ENCODE measurements at places on chromosomes 13 and 19. TPM values are rescaled to one million over a fixed set of nuclear protein-coding genes. Genes with fewer than 3 reads are reported as not detected.

GRCh38 chr13:29456419-29456818, 139.1 kb downstream of the SLC7A1 start:
- no peaks in the 10 kb centered on the region for H3K27me3 ChIP-seq
- no peak overlapping the region for H3K27ac ChIP-seq
- H3K4me3 ChIP-seq, result no peak overlapping the region
- no peaks in the 10 kb centered on the region for H3K36me3 ChIP-seq
- H3K4me1 ChIP-seq, result no peaks in the 10 kb centered on the region

- H3K4me3 ChIP-seq, result peak overlapping the region; percentile 84
- DNase-seq, result peak; percentile 52
- H3K27me3 ChIP-seq, result no peaks in the 10 kb centered on the region
- peaks cover 48% of the 10 kb centered on the region for H3K4me1 ChIP-seq
- 0 out of 2 replicates have a peak, but pooled peaks cover 3% of the 10 kb centered on the region for H3K36me3 ChIP-seq
These were observed 3.0 kb downstream of the LATS2 start for GRCh38 chr13:21058361-21058760.

GRCh38 chr13:64428196-64428595, 2801.9 kb downstream of the PCDH9 start:
- H3K27me3 ChIP-seq, result no peaks in the 10 kb centered on the region
- no peaks in the 10 kb centered on the region for H3K4me1 ChIP-seq
- H3K36me3 ChIP-seq, result no peaks in the 10 kb centered on the region
- H3K27ac ChIP-seq, result no peak overlapping the region
- H3K4me3 ChIP-seq, result no peak overlapping the region

DNA sequence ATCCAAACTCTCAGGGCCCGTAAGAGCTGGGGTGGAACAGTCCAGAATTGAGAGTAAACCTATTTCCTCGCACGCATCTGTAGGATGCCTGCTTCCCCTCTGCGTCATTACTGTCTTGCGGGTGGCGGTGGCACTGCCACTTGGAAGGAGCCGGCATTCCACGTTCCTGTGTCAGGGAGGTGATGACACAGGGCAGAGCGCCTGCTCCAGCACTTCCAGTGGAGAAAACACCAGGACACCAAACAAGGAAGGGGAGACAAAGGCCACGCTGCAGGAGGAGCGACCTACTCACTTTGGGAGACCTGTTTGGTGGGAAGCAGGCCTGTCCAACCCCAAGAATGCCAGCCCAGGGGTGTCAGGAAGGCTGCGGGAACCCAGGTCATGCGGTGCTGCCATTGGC, 37.1 kb downstream of the PBX4 start:
- H3K4me1 ChIP-seq, result no peaks in the 10 kb centered on the region
- no peaks in the 10 kb centered on the region for H3K36me3 ChIP-seq
- H3K27ac ChIP-seq, result no peak overlapping the region
- H3K4me3 ChIP-seq, result no peak overlapping the region

DNA sequence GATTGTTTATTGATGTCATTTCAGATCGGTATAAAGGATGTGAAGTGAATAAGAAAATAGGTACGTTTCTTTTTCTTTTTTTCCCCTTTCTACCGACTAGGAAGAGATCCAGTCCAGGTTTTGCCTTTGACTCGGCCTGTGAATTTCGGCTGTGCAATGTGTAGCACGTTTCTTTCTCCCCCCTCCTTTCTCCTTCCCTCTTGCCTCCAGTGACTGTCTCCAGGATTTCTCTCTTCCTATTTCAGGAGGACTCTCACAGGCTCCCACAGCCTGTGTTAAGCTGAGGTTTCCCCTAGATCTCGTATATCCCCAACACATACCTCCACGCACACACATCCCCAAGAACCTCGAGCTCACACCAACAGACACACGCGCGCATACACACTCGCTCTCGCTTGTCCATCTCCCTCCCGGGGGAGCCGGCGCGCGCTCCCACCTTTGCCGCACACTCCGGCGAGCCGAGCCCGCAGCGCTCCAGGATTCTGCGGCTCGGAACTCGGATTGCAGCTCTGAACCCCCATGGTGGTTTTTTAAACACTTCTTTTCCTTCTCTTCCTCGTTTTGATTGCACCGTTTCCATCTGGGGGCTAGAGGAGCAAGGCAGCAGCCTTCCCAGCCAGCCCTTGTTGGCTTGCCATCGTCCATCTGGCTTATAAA, at the start of gene GPC6:
Gene GPC6 (plus strand): TSS at position 185 of the 657 bp plus-strand sequence.
- H3K36me3 ChIP-seq, result no peaks in the 10 kb centered on the region
- H3K27ac ChIP-seq, result no peak within 1 kb of the TSS
- DNase-seq, result peak; percentile 88
- H3K27me3 ChIP-seq, result peaks cover 13% of the 10 kb centered on the region
- peaks cover 37% of the 10 kb centered on the region for H3K4me1 ChIP-seq
- peak within 1 kb of the TSS; percentile 62 for H3K4me3 ChIP-seq

DNA sequence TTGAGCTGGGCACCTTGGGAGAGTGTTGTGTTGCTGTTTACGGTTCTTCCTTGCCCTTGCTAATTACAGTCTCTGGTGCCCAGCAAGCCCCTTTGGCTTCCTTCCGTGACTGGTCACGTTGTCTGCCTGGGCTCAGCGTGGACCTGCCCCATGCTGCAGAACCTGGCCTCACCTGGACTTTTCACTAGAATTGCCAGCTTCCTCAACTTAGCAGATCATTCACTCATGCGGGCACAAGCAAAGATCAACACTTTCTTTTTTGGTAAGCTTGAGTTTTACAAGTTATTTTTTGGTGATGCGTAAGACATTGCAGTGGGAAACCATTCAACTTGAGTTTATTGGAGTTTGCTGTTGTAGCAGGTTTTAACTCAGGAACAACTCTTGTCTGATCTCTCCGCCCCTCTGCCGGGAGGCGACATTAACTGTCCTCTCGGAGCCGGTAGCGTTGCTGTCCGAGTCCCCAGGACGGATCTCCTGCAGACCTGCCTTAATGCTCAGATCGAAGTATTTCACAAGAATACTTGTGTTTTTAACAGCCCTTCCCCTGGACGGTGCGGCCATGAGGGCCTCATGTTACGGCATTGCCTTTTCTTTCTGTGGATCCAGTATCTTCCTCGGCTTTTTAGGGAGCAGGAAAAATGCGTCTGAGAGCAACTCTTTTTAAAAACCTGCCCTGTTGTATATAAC, 15.7 kb upstream of the TEX29 start:
- H3K4me3 ChIP-seq, result no peak overlapping the region
- no peaks in the 10 kb centered on the region for H3K27me3 ChIP-seq
- no peak overlapping the region for H3K27ac ChIP-seq
- DNase-seq, result no peak
- H3K4me1 ChIP-seq, result no peaks in the 10 kb centered on the region
- peaks cover 20% of the 10 kb centered on the region for H3K36me3 ChIP-seq

DNA sequence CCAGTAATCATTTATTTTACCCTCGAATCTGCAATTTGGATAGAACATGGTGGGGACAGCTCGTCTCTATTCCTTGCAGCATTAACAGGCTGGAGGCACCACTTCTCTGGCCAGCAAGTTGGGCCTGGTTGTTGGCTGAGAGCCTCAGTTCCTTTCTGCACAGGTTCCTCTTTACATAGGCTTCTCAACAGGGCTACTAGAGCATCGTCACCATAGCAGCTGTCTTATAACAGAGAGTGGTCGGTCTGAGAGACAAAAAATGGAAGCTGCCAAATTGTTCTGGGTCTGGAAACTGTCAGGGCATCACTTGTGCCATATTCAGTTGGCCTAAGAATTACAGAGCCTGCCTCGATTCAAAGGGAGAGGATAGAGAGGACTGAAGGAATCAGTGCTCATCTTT, 86.7 kb downstream of the DNAJC15 start:
- H3K4me1 ChIP-seq, result no peaks in the 10 kb centered on the region
- H3K27me3 ChIP-seq, result no peaks in the 10 kb centered on the region
- no peak for DNase-seq
- no peaks in the 10 kb centered on the region for H3K36me3 ChIP-seq
- H3K27ac ChIP-seq, result no peak overlapping the region

DNA sequence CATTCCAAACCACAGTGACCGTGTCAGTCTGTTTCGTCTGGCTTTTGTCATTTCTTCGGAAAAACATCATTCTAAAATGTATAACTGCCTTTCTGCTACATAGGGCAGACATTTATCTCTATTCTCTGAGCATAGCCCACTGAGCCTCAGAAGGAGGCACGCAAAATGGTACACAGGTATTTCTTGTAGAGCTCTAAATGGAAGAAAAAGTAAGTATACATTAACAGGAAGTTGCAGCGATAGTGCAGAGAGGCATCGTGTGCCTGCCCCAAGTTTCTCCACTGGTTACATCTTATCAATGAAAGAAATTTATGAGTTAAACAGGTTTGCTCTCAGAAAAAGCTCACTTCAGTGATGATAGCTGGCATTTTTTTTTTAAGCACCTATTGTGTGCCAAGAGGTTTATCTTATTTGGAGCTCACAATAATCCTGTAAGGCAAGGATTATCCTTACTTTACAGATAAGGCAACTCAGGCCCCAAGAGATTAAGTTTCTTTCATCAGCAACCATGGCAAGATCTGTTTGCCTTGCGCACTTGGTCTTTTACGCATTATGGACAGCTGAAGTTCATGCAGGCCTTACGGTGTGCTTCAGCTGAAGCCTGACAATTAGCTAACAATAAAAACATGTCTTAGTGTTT, 1.2 kb upstream of the RCBTB2 start:
- no peak for DNase-seq
- H3K27me3 ChIP-seq, result no peaks in the 10 kb centered on the region
- peaks cover 11% of the 10 kb centered on the region for H3K4me1 ChIP-seq
- H3K36me3 ChIP-seq, result no peaks in the 10 kb centered on the region

DNA sequence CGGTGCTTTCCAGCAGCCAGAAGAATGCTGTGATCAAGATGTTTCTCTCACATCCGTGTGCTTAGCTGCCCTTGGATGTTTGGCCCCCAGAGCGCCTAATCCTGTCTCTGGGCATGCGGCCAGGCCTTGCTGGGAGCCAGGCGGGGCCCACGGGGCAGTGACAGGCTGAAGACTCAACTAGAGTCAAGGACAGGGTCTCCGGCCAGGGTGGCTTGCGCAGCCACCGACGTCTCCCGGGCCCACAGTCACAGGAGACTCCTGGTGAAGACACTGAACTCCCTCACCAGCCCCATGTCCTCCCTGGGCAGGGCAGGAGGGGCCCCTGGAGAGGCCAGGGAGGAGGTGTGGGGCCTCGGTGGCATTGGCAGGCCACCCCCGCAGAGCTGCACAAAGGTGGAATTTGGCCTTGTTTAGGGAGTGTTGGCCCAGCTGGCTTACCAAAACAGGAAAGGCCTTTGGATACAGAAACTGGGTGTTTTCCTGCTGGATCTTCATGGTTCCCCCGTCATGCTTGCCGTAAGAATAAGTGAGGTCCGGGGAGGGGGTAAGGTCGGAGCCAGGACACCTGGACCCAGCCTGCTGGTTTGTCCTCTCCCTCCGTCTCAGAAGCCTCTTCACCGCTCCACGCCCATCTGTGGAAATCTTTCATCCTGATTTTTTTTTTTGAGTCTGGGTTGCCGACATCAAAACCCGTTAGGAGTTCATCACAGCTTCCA, 10.0 kb upstream of the NDUFS7 start:
- 0 out of 2 replicates have a peak overlapping the region, but pooled peaks have one; percentile 19 for H3K27ac ChIP-seq
- no peak for DNase-seq
- H3K4me3 ChIP-seq, result no peak overlapping the region
- H3K27me3 ChIP-seq, result no peaks in the 10 kb centered on the region
- H3K36me3 ChIP-seq, result peaks cover 7% of the 10 kb centered on the region

- H3K27me3 ChIP-seq, result no peaks in the 10 kb centered on the region
- no peak overlapping the region for H3K4me3 ChIP-seq
- no peaks in the 10 kb centered on the region for H3K4me1 ChIP-seq
These were observed 1658.6 kb upstream of the MIR17HG start for GRCh38 chr13:89688918-89689317.

- H3K36me3 ChIP-seq, result no peaks in the 10 kb centered on the region
- peak overlapping the region; percentile 78 for H3K4me3 ChIP-seq
- H3K27ac ChIP-seq, result peak overlapping the region; percentile 99
- peak; percentile 34 for DNase-seq
- H3K27me3 ChIP-seq, result no peaks in the 10 kb centered on the region
These were observed 2.2 kb upstream of the RAB3A start for GRCh38 chr19:18206018-18206417.

- peaks cover 42% of the 10 kb centered on the region for H3K27me3 ChIP-seq
- DNase-seq, result no peak
- peak overlapping the region; percentile 64 for H3K4me3 ChIP-seq
- H3K4me1 ChIP-seq, result no peaks in the 10 kb centered on the region
These were observed 2.2 kb downstream of the MADCAM1 start for GRCh38 chr19:498511-498891.

GRCh38 chr13:73254827-73255226, 196.0 kb downstream of the KLF5 start:
- DNase-seq, result no peak
- H3K4me1 ChIP-seq, result no peaks in the 10 kb centered on the region
- H3K36me3 ChIP-seq, result no peaks in the 10 kb centered on the region
- no peak overlapping the region for H3K4me3 ChIP-seq

GRCh38 chr13:45104261-45104660, 16.0 kb upstream of the GTF2F2 start:
- H3K4me1 ChIP-seq, result peaks cover 33% of the 10 kb centered on the region
- H3K27ac ChIP-seq, result no peak overlapping the region
- H3K27me3 ChIP-seq, result no peaks in the 10 kb centered on the region
- no peaks in the 10 kb centered on the region for H3K36me3 ChIP-seq

- H3K36me3 ChIP-seq, result no peaks in the 10 kb centered on the region
- H3K4me3 ChIP-seq, result no peak overlapping the region
- no peaks in the 10 kb centered on the region for H3K4me1 ChIP-seq
- H3K27ac ChIP-seq, result no peak overlapping the region
- no peak for DNase-seq
These were observed 131.6 kb downstream of the COG6 start for GRCh38 chr13:39787086-39787487.

GRCh38 chr13:94033830-94034642, 445.4 kb downstream of the DCT start:
- H3K4me3 ChIP-seq, result no peak overlapping the region
- no peaks in the 10 kb centered on the region for H3K27me3 ChIP-seq
- DNase-seq, result peak; percentile 29
- H3K4me1 ChIP-seq, result peaks cover 20% of the 10 kb centered on the region

- H3K4me1 ChIP-seq, result peaks cover 40% of the 10 kb centered on the region
- H3K4me3 ChIP-seq, result peak overlapping the region; percentile 89
- DNase-seq, result no peak
- H3K27ac ChIP-seq, result peak overlapping the region; percentile 60
- no peaks in the 10 kb centered on the region for H3K27me3 ChIP-seq
These were observed 579 bp downstream of the RPS9 start for GRCh38 chr19:54201172-54201701.

Gene LGALS7B
- 6.6 TPM for polyA plus RNA-seq

Gene GIPR
- 1.2 TPM for polyA plus RNA-seq

Gene RFPL4A
- polyA plus RNA-seq, result not detected
